ENCODE measurements at places on chromosomes 2 and 18.

DNA sequence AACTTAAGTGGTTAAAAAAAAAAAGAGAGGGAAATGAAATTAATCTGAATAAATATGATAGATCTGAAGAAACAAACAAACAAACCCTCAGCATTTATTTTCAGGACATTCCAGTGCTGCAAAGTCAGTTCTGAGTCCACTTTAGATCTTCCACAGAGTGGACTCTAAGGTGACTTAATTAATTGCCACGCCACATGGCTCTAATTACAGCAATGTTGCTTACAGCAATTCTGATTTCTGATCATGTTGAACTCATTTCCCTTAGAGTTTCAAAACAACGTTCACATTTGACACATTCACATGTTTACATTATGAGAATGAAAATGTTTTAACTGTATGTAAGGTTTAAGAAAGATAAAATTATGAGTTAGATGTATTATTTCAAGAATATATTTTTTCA is 38.6 kb upstream of the RASGRP3 start:
- no peak for DNase-seq

DNA sequence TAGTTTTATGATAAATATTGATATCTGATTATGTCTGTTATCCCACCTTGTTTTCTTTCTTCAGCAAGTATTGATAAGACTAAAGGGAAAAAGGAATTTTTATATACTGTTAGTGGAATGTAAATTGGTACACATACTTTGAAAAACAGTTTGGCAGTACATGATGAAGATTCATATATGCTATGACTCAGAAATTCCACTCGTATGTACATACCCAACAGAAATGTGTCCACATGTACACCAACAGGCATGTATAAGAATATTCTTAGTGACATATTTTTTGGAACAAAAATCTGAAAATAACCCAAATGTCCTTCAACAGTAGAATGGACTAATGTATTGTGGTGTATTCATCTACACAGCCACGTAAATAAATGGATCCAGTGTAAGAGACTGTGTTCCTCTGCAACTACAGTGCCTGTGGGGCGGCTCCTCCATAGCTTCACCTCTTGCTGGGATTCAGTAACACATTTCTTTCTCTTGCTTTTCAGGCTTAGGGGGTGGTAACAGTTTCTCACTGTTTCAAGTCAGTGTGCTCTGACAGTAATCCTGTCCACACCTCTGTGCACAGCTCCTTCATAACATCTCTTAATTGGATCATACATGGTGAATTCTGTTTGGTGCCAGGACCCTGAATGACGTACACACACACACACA is 35.5 kb upstream of the ALMS1 start:
- DNase-seq: no peak

DNA sequence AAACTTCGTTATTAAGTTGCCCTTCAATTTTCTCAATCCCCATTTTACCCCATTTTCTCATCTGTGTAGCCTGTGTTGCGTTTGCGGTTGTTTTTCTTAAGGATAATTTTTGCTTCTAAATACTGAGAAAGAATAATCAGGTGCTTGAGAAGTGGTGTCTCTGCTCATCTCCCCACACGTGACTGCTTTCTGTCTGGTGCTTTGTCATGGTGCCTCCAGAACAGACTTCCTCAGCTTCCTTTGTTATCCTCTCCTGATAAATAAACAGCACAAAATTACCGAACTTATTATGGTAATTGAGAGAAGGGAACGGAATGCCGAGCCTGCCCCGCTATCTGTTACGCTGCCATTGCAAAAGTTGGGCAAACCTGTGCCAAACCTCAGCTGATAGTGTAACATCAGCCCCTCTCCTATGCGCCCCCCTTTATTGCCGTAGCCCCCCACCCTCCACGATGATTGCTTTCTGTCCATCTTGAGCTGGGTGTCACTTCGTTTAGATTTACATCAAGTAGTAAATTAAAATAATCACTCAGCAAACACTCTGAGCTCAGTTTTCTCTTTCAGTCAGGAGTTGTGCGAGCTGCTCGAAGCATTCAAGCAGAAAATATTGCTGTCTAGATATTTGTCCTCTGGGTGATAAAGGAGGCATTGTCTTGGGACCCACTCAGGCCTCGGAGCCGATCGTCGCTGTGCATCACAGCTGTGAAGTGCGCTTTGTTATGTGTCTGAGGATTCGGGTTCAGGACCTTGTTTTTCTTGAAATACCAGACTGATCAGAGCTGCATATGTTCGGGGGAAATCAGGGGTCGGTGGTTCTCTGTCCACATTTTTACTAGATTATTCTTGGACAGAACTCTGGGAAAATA is 1008.5 kb upstream of the FANCL start:
- DNase-seq: no peak

- DNase-seq: no peak
Observed at GRCh38 chr2:157830696-157831570, 45.2 kb downstream of the ACVR1 start.

- no peak for DNase-seq
Observed at GRCh38 chr2:36671731-36672130, 24.8 kb upstream of the VIT start.

- DNase-seq: no peak
Observed at GRCh38 chr2:16655905-16656642, 9.6 kb downstream of the CYRIA start.

DNA sequence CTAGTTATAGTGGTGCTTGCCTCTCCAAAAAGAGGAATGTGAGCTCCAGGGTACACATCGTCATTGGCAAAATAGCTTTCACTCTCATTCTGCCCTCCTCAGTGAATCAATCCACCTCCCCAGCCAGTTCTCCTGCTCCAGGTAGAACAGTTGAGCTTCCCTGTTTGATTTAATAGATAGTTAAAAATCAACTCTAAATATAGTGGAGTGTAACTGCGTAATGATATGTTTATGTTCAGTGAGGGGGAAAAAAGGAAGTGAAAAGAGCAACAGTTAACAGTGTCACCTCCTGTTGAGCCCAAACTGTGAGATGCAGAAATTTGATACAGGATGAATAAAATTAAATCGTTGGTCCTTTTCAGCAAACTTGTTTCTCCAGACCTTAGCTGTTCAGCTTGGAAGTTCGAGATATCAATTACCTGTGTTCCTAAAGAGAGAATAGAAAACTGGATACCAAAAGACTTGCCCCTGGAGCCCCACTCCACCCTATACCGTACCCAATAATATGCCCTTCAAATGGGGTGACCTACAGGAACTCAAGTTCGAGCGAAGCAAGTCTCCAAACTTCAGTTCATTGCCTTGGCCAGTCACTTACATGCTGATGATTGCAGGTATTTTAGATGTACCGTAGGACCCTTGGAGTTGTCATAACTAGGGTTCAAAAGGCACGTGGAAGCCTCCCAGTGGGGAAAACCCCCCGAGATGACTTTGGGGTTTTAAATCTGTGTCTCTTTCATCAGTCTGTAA is 708.4 kb downstream of the RNF144A start:
- no peak for DNase-seq

GRCh38 chr18:35386600-35387100 is 9.5 kb upstream of the ZNF396 start:
- peak; percentile 68 for DNase-seq

DNA sequence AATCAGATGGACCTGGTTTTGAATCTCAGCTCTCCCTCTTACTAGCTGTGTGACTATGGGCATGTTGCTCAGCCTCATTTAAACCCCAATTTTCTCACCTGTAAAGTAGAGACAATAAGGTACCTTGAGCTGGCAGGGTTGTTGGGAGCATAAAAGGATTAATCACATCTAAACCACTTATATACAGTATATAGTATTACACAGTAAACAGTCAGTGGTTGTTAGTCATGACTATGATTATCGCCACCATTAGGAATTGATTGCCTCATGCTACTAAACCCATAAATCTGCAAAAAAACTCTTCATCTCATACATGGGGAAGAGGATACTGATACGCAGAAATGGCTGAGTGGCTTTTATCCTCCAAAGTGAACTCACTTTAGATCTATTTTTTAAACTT is 65.8 kb downstream of the INO80D start:
- DNase-seq: no peak

- DNase-seq: peak; percentile 52
Observed at GRCh38 chr2:30714811-30715709, 92.2 kb downstream of the CAPN13 start.

Measured in activated CD8-positive, alpha-beta memory T cell treated with anti-CD3 and anti-CD28 coated beads for 24 hours (primary cell).